ENCODE measurements at places on chromosomes 7 and 10.

- no peak for DNase-seq
Observed at GRCh38 chr10:24238519-24239247, 29.7 kb downstream of the KIAA1217 start.

DNA sequence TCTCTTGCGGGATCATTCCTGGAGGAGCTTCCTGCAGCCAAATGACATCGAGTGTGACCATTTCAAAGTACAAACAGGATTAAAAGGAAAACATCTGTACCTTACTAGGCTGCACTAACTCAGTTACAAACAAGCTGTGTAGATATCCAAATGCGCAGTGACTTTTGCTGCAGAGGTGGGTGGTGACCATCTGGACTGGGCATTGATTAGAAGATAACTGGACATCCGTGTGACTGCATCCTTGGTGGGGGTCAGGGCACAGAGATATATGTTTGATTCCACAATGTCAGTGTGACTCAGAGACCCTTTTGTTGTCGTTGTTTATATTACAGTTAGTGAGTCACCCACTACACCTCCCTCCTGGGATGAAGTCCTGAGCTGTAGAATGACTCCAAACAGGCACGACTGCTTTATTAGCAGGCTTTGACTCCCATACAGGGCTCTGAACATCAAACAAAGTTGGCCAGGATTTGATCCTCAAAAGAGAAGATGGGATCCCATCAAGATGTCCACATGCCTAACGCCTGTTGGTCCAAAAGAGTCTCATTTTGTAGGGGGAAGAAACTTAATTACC lies 56.7 kb upstream of the SDK1 start:
- no peak for DNase-seq

DNA sequence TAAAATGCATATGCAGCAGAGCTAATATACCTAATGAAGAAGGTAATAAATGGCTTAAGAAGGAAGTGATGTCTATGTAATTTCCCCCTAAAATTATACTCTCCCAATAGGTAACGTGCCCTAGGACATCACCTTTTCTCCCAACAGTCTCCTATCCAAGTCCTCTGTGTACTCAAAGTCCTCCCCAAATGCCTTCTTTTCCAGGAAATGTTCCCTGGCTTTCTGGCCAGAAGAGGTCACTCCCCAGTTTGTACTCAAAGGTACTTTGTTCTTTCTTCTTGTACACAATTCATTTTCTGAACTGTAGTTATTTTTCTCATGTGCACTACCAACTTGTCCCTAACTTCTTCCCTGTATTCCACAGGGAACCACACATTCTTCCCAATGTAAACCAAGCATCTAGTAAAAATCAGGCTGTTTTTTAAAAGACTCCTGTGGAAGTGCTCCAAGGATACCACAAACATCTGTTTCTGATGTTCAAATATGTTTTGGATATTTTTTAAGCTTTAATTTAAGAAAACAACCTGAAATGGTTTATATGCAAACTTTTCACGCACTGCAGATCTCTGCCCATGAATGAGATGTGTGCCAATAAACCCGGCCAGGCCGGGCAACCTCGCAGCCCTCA lies 262.3 kb upstream of the KLF14 start:
- no peak for DNase-seq

DNA sequence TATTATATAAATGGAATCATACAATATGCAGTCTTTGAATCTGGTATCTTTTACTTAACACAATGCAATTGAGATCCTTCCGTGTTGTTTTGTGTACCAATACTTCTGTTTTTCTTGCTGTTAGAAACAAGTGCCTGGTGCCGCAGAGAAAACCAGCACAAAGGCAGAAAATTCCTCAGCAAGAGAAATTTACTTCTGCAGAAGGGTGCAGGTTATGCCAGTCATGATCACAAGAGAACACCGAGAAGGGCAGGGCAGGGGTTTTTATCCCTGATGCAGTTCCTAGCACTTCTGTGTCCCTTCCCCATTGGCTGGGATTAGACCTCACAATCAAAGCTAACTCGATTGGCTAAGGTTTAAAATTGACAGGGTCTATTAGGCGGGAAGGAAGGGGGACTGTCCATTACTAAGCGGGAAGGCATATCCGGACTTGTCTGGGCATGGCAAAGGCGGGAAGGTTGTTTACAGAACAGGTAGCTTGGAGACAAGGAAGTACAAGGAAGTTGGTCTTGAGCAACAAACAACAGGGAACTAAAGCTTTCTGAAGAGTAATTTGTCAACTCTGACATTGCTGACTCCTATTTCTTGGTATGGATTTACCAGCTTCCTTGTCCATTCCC lies 2.4 kb upstream of the ZNF33B start:
- no peak for DNase-seq

DNA sequence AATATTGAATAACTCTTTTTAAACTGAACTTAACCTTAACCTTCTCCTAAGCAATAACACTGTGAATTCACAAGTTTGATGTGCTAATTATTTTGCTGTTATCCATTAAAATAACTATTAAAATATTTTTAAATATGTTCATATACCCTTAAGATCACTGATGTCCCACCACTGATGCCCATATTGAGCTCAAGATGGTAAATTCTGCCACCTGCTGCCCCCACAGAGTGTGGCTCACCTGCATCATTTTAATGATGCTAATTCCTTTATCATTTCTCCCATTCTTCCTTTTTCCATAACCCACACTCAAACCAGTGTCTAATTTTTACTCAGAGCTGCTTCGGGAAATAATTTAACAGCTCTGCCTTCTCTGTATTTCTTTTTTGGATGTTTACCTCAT lies 82.3 kb upstream of the ARID5B start:
- DNase-seq = no peak

DNA sequence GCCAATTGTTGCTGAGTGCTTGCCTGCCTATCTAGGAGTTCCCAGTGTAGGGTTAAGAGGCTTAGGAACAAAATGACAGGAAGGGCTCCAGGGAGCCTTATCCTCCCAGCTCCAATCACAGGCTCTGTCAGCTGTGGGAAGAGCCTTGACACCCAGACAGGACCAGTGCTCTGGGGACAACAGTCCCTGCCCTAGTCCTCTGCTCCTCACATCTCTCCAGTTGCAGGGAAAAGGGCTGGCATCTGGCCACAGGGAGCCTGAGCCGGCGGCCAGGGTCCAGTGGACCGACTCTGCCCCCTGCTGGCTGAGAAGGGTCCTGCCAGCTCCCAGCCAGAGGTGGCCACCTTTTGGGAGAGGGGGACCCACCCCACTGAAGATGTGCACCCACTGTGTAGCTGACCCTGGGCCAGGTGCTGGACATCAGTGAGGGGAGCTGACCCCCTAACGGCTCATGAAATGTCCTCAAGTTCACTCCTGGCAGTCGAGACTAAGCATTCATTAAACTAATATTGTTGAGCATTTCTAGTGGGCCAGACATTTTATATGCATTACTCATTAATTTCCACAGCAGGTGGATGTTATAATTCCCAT lies 17.6 kb downstream of the DNAJB12 start:
- peak; percentile 67 for DNase-seq

DNA sequence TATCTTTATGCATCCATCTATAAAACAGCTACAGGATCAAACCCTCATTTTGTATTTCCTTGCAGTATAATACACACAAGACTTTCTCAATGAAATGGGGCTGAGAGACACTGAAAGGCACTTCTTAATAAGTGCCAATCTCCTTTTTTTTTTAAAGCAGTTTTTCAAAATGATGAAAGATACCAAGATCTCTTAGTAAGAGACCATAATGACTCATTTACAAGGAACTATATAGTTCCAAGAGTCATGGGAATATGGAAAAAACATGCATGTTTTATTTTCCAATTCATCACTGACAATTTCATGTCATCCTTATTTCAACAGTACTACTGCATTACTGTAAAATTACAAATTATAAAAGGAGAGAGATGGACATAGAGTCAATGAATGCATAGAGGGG lies 973.7 kb downstream of the GATA3 start:
- no peak for DNase-seq

- peak; percentile 85 for DNase-seq
Observed at GRCh38 chr10:119686465-119687191, 35.4 kb downstream of the BAG3 start.

DNA sequence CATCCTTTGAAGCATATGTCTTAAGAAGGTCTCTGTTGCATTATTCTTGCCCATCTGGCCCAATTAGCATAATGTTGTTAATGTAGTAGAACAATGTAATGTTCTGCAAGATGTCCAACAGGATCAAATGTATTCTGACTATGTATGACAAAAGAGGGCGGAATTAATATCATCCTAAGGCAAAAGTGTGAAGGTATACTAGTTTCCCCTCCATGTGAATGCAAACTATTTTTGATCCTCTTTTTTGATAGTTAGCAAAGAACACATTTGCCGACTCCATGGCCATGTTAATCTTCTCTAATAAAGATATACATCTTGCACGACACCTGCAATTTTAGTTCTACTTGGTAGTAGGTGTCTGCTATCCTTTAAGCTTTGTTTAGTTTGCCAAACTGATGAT lies 157.6 kb downstream of the ATRNL1 start:
- DNase-seq = no peak

DNA sequence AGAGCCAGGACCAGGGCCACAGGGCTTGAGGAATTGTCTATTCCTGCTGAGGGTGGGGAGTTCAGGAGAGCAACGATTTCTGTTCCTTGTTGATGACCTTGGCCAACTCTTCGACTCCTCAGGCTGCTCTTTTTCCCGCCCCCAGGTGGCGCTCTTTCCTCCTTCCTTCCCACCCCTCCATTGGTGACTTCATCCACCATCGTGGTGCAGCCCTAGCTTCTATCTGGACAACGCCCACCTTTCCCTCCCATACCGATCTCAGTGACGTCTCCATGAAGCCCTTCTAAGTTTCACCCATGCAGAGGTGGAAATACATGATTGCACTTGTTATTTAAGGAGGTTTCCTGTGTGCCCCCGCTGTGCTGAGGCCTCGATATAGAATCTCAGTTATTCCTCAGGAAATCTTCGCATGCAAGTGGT lies 22.1 kb upstream of the CARD11 start:
- peak; percentile 67 for DNase-seq

All from CD4-positive, alpha-beta T cell treated with Interleukin-1 beta for 1 hour (primary cell).